ENCODE measurements at places on chromosomes 4 and X. TPM values are rescaled to one million over a fixed set of nuclear protein-coding genes. Genes with fewer than 3 reads are reported as not detected.

DNA sequence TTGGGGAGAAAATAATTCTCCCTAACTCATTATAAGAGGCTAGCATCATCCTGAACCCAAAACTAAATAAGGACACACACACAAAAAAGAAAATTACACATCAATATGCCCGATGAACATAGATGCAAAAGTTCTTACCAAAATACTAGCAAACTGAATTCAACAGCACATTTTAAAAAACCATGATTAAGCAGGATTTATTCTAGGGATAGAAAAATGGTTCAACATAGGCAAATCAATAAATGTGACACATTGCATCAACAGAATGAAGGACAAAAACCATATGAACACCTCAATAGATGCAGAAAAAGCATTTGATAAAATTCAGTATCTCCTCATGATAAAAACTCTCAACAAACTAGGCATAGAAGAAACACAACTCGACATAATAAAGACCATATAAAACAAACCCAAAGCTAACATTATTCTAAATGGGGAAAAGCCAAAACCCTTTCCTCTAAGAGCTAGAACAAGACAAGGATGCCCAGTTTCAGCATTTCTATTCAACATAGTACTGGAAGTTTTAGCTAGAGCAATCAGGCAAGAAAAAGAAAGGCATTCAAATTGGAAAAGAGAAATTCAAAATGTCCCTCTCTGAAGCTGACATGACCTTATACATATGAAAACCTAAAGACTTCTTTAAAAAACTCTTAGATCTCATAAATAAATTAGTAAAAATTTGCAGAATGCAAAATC is 200.9 kb downstream of the NKX6-1 start:
- no peak for DNase-seq

DNA sequence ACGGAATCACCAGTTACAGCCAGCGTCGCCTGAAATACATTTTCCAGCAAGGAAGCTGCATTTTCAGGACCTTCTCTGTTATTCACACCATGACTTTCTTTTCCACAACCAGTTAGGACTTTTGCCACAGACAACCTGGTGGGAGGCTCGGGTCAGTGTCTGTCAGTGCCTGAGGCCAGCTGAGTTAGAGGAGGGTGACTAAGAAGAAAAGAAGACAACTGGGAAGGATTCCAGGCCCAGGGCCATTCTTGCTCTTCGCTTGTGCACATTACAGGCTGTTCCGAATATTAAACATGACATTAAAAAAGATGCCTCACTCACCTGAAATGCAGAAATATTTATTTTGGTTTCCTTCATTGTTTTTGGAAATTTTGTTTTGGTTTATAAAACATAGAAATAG is 21.4 kb upstream of the CENPU start:
- peak; percentile 71 for DNase-seq

GRCh38 chr4:151798678-151799416 is 38.0 kb upstream of the GATB start:
- DNase-seq: no peak

- DNase-seq: no peak
Measured at GRCh38 chr4:107650251-107650650, 69.8 kb downstream of the PAPSS1 start.

DNA sequence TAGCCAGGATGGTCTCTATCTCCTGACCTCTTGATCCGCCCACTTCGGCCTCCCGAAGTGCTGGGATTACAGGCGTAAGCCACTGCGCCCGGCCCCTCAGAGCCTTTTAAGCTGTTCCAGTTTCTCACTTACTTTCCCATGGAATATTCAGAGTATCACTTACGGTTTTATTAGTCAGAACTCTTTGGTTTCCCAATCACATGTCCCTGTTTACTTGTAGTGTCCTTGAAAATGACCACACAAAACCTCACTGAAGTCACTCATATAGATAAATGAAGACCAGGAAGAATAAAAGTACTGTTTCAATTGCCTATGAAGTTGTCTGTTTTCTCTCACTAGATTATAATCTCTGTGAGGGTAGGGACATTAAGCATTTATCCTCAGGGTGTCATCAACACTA is 217.2 kb upstream of the HCCS start:
- no peak for DNase-seq

GRCh38 chrX:37367946-37368345 is 18.8 kb downstream of the PRRG1 start:
- no peak for DNase-seq

DNA sequence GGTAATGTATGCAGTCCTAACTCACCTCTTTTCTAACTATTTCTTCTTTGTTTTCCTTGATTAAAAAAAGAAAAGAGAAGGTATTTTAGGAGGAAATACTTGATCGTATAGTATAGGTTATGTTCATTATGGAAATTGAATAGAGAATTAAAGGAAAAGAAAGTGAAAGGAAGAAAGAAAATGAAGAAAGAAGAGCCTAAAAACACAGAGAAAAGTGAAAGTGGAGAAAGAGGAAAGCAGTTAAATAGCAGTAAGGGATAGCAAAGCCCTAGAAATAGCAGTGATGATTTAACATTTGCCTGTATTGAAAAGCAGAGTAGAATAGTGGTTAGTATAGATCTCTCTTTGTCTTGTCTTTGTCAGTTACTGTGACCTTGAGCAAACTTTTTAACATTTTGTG is 37.0 kb downstream of the MRPL1 start:
- DNase-seq: no peak

- no peak for DNase-seq
Measured at GRCh38 chrX:64642482-64642881, 247.2 kb upstream of the MTMR8 start.

- DNase-seq: no peak
Measured at GRCh38 chr4:185966997-185967775, 101.8 kb upstream of the TLR3 start.

DNA sequence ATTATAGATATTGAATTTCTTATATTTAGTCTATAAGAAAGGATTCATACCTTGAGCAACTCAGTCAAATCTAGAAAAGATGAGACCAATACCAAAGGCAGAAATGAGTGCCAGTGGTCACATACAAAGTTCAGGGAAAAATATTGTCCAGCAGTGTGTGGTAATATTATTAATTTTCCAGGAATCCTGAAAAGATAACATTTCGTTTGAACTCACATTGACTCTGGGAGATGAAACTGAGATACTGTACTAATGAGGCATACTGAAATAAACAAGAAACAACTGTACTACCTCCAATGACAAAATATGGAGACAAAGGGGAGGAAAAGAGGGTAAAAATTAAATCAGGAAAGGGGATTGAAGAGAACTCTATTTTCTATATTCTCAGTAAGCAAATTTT is 212.4 kb downstream of the TRAM1L1 start:
- DNase-seq: no peak

GRCh38 chr4:55635741-55636655 is at the start of gene NMU:
Gene NMU (minus strand): TSS chr4:55636298. CDS start chr4:55636192, 106 bp downstream.
- DNase-seq: peak; percentile 19

DNA sequence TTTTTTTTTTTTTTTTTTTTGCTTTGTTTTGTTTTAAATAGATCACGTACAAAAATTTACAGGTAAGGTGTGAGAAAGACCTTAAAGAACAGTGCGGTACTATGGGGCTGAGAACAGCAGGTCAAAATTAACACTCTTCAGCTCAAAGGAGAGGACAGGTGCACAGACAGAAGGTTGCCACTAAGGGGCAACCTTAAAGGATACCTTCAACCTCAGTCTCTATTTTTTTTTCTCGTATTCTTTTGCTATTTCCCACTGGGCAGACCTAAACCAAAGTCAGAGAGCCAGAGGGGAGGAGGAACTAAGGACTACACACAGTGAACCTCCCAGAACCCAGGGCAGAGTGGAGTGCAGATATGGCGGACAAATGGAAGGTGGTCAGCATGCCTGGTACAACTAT is 1984.3 kb upstream of the IGFBP7 start:
- DNase-seq: no peak

DNA sequence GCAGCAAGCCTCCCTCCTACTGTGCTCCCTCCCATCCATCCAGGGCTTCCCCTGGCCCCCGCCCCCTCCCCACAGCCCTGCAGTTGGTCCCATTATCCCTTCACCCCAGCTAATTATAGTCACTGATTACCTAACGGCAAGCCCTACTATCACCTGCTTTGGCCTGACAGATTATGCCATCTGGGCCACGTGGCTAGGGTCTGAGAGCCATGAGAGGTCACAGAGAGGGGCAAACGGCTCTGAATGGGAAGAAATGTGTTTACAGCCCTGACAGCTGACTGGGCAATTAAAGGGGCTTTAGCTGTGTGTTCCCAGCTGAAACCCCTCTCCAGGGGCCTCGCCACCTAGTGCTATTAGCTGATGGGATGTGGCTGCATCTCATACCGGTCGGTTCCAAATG is 134.4 kb upstream of the CPEB2 start:
- DNase-seq: no peak

DNA sequence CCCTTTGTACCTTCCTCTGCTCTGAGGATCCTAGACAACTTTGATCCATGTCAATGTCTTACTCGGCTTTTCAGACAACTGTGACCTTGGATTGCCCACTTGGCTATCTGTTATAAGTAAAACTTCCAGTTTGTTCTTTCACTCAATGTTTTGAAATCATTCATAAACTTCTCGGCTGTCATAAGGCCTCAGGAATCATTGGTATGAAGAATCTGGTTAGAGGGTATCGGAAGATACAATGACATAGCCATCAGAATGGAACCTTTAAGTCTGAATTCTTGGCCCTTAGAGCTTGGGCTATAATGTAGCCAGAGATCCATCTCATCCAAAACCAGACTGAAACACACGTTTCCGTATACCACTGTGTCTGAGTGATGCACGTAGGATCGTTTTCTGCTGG is 59.0 kb upstream of the WDR1 start:
- DNase-seq: no peak

- no peak for DNase-seq
Measured at GRCh38 chr4:99843413-99843812, 26.8 kb downstream of the DAPP1 start.

- DNase-seq: no peak
Measured at GRCh38 chr4:147583876-147584275, 33.3 kb upstream of the TMEM184C start.

DNA sequence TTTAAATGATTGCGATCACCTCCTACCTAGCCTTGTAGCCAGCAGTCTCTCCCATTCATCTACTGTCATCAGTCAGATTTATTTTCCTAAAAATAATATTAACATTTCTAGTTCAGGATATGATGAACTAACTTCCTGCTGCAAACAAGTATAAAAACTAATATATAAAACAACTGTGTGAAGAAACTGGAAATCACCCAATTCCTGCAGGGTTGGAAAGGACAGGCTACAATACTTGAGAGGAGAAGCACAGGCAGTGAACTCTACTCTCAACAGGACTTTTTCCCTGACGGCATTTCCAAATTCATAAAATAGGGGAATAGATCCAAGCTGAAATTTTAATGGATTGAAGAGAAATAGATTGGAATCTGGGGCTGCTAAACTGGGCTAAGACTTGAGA is 14.2 kb upstream of the BBS12 start:
- DNase-seq: no peak

DNA sequence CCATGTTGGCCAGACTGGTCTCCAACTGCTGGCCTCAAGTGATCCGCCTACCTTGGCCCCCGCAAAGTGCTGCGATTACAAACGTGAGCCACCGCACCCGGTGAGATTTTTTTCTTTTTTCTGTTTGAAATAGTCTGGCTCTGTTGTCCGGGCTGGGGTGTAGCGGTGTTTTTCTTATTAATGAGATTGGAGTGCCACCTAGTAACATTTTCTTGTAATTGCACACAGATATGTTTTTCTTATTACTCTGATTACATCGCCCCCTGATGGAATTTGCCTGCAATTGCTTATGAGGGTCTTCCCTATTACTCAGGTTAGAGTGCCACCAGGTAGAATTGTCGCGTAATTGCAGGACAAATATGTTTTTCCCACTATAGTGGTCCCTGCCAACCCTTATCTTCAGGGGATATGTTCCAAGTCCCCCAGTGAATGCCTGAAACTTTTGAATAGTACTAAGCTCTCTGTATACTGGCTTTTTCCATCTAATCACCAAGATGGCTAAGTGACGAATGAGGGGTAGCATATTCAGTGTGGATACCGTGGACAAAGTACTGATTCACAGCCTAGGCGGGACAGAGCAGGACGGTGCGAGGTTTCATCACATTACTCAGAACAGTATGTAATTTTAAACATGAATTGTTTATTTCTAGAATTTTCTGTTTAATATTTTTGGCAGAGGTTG is 8.6 kb upstream of the PDHA1 start:
- DNase-seq: no peak

- DNase-seq: no peak
Measured at GRCh38 chr4:16124232-16124631, 40.4 kb upstream of the PROM1 start.

DNA sequence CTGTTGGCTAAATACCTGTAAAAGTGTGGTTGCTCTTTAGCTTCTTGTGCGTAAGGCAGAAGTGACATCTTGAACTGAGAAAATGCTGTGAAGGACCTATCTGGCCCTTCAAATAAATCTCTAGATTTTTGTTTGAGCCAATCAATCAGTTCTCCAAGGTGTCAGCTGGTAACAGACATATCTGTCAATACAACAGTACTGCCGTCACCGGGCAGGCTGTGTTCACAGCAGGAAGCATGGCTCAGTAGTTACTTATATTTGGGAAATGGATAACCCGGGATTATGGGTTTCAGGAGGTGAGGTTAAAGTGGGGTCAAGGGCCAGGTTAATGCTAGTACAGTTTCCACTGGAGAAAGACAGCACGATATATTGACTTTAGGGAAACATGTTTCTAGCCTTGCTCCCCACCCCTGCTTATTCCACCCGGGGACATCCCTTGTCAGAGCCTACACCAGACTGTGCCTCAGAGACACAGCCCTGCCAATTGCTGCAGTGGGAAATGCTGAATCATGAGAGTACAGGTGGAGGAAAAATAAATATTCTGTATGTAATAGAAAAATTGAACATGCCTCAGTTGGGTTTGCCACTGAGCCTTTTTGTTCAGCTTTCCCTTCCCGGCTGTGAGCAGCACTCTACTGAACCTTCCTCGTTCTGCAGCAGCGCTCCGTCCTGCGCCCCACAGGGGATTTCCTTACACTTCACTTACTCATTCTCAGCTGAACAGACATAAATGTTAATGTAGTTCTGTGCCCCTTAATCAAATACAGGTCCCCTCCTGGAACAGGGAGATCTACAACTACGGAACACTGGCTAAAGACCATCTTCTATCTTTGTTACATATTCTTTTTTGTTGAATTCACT is 121.1 kb downstream of the MGST2 start:
- DNase-seq: no peak

- no peak for DNase-seq
Measured at GRCh38 chr4:166043801-166044200, 170.8 kb downstream of the TLL1 start.

GRCh38 chrX:86121916-86122315 is 26.3 kb upstream of the DACH2 start:
- no peak for DNase-seq

- DNase-seq: no peak
Measured at GRCh38 chr4:186255122-186255521, 10.9 kb upstream of the F11 start.

The JAKMIP1 gene
- total RNA-seq: not detected

The NLRP2B gene
- total RNA-seq: not detected

The SLITRK4 gene
- total RNA-seq: 12.9 TPM

The RTL9 gene
- 0.24 TPM for total RNA-seq

The MFAP3L gene
- 1.8 TPM for total RNA-seq

The CXCL8 gene
- total RNA-seq: 0.21 TPM

The ARMCX4 gene
- total RNA-seq: 5.6 TPM

The DSPP gene
- not detected for total RNA-seq

The PNMA6F gene
- not detected for total RNA-seq

The LRP2BP gene
- total RNA-seq: 1.3 TPM

The ARHGAP36 gene
- total RNA-seq: 1.1 TPM

The MAGEE2 gene
- not detected for total RNA-seq

The TBX22 gene
- total RNA-seq: not detected

The SORBS2 gene
- 26.1 TPM for total RNA-seq

Measured in psoas muscle (tissue), 8 donors.